ENCODE measurements at places on chromosomes 16 and 17.

GRCh38 chr17:6756425-6757031, 682 bp downstream of the XAF1 start:
- no peak for DNase-seq

DNA sequence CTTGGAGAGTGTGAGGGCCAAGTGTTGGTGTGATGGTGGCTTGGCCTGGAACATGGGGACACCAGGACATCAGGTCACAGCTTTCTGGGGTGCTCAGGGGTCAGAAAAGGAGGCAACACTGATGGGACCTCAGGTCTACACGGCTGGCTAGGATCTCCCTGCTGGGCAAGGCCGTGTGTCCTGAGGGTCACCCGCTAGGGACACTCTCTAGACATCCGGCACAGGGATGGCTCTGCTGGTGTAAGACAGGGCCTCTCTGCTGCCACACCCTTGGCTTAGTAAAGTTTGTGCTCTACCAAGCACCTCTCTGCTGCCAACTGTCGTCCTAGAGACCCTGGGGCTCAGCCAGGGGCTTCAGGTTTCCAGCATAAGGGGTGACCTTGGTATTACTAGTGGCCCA, 16.3 kb downstream of the SLC13A5 start:
- DNase-seq: no peak

DNA sequence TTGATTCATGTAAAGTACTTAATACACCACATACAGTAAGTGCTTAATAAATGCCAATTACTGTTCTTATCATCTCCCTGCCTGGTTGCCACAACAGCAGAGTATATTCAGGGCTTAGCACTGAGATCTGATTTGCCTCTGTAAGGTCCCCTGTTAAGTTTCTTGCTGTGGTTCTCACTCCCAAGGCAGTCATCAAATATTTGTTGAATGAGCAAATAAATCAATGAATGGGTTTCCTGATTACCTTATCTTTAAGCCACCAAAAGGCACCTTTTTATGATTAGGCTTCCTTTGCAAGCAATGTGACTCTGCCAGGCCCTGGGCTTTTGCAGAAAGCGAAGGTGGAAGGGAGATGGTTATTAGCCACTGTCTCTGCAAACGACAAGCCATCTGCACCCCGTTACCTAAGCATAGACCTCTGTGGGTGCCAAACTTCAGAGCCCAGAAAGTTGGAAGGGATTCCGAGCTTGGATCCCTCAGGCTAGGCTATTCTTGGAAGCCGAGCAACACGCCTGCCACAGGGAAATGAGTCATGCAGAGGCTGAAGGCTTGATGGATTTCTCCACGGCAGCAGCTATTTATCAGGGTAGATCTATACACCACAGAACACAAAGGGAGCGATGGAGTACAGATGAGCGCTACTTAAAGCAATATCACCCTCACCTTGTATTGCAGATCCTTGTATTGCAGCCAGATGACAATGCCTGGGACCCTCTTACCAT, 102.0 kb downstream of the GRIN2A start:
- DNase-seq: peak; percentile 60

DNA sequence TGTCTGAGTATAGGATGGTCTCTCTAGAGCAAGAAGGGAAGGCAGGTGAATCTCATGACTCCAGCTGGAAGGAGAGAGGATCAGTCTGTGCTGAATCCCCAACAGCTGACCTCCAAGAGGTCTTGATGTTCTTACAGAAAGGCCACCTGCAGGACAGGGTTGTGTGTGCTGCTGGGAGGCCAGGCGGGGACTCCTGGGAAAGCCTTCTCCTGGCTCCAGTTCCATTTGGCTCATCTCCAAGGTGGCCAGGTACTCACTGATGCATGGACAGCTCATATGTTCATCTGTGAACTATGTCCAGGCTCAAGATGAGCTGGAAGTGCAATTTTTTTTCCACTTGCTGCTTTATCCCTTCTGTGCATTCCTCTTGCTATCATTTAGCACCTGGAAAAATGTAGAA, 730.2 kb upstream of the RBFOX1 start:
- DNase-seq: no peak
